Activated CD8-positive, alpha-beta T cell treated with anti-CD3 and anti-CD28 coated beads for 36 hours (primary cell): ENCODE measurements at places on chromosomes 7 and 10. TPM values are rescaled to one million over a fixed set of nuclear protein-coding genes. Genes with fewer than 3 reads are reported as not detected.

GRCh38 chr10:123472606-123473005, 193.5 kb upstream of the GPR26 start:
- H3K4me1 ChIP-seq = no peaks in the 10 kb centered on the region
- no peak overlapping the region for H3K27ac ChIP-seq
- H3K4me3 ChIP-seq = no peak overlapping the region
- no peaks in the 10 kb centered on the region for H3K36me3 ChIP-seq
- H3K27me3 ChIP-seq = peaks cover 5% of the 10 kb centered on the region

- H3K36me3 ChIP-seq = peaks cover 29% of the 10 kb centered on the region
- no peak overlapping the region for H3K27ac ChIP-seq
- H3K4me1 ChIP-seq = no peaks in the 10 kb centered on the region
Observed at GRCh38 chr7:141820067-141820466, 21.2 kb downstream of the PRSS37 start.

DNA sequence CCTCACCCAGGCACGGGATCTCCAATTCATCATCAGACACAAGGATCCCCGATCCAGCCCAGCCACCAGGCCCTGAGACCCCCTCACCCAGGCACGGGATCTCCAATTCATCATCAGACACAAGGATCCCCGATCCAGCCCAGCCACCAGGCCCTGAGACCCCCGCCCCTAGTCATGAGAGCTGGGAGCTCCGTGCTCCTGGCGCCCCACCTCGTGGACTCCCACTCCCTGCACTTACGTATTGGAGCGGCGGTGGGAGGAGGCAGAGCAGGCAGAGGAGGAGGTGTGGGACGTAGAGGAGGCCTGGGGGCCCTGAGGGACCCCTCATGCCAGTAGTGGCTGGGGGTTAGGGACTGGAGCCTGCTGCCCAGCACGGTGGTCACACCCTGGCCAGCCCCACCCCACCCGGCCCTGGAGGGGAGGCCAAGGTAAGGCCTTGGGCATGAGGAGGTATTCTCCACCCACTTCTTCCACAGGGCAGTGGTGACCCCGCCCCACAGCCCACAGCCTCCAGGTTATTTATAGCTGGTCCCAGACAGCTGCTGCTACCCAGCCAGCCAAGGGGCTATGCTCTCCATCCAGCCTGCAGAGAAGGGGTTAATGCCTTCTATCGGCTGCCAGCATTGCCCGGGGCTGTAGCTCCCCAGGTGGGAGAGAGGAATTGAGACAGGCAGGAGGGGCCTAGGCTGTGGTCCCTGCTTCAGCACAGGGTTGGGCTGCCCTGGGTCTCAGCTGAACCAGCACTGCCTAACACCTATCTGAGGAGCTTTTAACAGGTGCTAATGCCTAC, 17.6 kb upstream of the CRHR2 start:
- no peak overlapping the region for H3K4me3 ChIP-seq
- no peak overlapping the region for H3K27ac ChIP-seq
- DNase-seq = no peak
- no peaks in the 10 kb centered on the region for H3K27me3 ChIP-seq

The CYP2C19 gene
- not detected for total RNA-seq

The TDRD1 gene
- total RNA-seq = 0.16 TPM
